ENCODE measurements at places on chromosomes 12 and 14. TPM values are rescaled to one million over a fixed set of nuclear protein-coding genes. Genes with fewer than 3 reads are reported as not detected.

DNA sequence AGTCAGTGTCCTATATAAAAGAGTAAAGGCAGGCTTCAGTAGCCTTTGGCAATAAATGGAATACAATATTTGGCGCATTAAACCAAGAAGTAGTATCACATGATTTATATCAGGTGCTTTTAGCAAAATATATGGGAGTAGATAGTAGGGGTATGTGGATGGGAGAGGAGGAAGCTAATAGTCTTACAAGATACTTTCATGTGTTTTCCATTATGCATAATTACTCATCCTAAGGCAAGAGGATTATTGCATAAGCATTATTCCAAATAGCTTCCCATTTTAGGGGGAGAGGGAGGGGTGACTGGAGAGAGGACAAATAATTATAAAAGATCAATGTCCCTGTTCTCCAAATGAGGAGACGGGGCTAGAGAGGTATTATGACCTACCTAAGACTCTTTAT, 104.3 kb downstream of the DUSP6 start:
- no peak for DNase-seq

DNA sequence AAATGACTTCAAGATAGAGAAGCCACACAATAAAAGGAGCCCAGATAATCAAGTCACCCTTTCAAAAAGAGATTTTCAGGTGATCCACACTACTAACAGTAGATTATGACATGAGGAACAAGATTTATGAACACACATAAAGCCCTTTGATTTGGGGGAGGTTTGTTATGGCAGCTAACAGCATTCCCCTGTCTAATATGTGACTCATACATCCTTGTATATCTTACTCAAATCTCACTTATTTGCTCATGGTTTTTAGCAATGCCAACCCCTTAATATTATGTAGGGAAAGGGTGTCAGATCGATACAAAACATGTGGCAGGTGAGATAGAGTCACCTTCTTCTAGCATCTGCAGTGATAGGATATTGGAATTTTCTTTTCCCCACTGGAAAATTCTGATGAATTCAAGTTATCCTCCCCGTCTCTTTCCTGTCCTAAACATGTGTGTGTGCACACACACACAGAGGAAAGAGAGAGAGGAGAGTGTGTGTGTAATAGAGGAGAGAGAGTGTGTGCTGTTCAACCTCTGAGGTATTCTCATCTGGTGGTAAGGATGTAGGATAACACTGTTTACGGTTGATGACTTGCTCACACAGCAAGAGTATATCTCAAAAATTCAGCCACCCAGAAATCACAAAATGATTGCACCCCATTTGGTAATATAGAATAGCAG, 319.9 kb downstream of the KCNC2 start:
- DNase-seq, result no peak

GRCh38 chr12:93825501-93825888, 148.3 kb downstream of the CRADD start:
- no peak for DNase-seq

The EML5 gene
- 1.9 TPM for polyA plus RNA-seq

GRCh38 chr14:93727039-93727740, 61.1 kb downstream of the PRIMA1 start:
- DNase-seq, result no peak

DNA sequence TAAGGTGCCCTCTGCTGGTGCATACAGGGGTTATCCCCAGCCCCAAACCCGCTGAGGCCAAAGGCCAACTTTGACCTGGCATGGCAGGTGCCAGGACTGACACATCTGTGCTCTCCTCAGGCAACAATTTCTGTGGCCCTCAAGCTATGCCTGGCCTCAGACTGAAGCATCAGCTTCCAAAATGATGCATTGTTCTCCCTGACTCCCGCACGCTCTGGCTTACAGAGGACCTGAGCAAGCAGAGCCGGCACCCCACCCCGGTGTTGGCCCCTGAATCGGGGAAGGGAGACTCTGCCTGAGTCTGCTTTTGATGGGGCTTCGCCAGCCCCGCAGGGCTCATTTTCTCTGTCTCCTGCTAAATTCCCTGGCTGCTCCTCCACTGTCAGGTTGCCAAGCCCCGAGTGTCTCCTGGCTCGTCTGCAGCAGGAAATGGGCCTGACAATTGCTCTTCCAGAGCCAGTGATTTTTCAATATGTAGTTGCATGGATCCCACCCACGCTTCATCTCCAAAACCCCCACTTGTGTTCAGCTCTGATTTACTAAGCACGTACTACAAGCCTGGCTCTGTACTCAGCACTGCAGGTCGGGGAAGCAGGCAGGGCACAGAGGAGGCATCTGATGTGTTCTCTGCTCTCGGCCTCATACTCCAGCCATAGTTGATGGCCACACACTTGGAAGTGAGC, 126.1 kb downstream of the SLC38A6 start:
- no peak for DNase-seq

The DIO2 gene
- polyA plus RNA-seq, result 1.3 TPM

The RNASE3 gene
- 0.33 TPM for polyA plus RNA-seq

- peak; percentile 87 for DNase-seq
Measured at GRCh38 chr14:99425272-99425681, 55.4 kb downstream of the SETD3 start.

The LTB4R gene
- 7.7 TPM for polyA plus RNA-seq

- DNase-seq, result no peak
Measured at GRCh38 chr12:118356809-118357256, 15.9 kb downstream of the TAOK3 start.

DNA sequence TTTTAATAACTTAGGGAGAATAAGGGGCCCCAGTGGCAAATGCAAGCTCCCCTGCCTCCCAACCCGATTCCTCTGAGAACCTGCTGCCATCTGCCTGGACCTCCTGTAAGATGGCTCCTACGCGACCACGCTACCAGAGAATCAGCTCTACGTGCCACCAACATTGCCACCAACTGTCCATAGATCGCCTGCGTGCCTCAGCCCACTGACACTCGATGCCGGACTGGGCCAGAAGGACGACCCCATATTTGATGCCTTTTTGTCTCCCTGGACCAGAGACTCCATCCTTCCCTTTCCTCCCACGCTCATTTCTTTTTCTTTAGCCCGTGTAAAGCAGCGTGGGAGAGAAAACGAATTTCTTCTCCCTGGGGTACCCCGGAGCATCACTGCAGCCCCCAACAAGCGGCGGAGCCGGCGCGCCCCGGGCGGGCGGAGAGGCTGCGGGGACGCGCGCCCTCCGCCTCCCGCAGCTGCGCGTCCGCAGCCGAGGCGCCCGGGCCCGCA, 565 bp upstream of the KLHL42 start:
- peak; percentile 21 for DNase-seq
